ENCODE measurements at places on chromosomes 5 and 9.

DNA sequence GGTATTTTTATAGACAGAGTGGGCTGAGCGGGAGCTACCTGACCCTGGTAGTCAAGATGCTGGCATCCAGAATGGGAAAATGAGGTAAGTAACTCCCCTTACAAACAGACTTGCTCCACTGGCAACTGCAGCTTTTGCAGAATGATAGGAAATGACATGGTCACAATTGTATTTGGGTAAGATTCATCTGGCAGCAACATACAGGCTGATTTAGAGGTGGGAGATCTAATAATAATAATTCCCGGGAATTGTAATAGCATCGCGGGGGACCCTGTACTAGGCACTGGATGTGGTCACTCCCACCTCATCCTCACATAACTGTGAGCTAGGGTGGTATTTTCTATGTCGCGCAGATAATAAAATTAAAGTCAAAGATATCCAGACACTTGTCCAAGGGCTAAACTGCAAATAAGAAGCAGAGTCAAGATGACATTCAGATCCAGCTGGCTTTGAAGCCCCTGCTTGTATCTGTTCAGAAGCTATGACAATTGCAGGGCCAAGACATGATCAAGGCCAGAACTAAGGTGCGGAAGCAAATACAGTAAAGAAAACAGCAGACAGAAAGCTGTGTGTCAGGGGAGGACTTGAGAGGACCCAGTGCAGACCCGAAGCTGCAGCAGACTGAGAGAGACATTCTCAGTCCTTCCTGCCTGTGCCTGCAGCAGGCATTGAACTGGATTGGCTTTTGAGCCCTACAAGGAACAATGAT, 507.2 kb downstream of the BNC2 start:
- DNase-seq: no peak

DNA sequence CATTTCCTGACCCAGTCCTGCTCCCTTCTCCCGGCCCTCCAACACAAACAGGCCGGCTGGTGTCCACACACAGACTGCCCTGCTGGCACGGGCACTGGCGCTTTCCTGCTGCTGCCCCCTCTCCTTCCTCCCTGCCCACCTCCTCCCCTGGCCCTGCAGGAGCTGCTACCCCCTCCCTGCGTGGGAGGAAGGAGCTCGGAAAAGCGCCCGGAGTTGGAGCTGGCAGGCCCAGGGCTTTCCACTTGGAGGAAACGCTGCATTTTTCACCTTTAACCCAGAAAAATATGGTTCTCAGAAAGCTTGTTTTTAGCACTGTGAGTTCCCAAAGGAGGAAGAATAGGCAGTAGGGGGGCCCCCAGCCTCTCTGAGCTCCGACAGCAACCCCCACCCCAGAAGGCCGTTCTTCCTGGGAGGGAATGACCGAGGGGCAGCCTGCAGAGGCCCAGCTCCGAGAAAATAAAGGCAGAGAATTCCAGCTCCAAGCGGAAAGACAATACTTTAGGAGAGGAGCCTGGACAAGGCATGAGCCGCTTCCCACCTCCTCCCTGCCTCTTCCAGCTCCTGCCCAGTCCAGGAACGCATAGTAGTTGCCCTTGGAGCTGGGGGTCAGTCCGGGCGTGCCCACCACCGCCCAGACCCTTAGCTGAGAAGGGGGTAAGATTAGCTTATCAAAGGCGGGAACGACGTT, 88.9 kb downstream of the LIFR start:
- DNase-seq: no peak

- no peak for DNase-seq
Observed at GRCh38 chr5:176995896-176996767, 10.4 kb downstream of the UIMC1 start.

- DNase-seq: no peak
Observed at GRCh38 chr5:54093081-54093492, 217.3 kb downstream of the ARL15 start.

DNA sequence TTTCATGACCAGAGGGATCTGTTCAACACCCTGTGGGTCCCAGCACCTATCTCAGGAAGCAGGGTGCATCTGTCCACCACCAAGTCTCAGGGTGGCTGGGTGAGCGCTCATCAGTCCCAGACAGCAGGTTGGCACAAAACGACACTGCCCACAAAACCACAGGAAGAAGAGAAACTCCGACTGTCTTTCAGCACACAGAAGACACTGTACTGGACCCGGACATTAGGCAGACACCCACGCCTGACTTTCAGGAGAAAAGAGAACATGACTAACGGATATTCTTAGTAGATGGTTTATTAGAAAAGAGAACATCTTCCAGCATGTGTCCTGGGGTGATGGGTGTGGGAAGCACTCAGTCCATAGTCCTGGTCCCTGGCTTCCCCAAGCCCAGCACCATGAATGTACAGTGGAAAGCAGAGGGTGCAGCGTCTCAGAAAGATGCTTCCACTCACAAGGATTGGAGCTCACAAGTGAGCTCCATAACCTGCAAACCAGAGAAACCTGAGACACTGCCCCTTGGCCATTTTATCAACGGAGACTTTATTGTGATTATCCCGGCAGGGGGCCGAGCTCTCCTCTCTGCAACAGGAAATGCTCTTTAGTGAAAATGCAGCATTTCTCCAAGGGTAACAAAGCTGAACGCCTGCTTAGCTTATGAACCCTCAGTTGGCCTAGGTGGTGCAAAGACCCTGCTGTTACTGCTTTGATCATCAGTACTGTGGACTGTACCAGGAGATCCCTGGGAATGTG, 35.8 kb upstream of the LCP2 start:
- DNase-seq: peak; percentile 71

DNA sequence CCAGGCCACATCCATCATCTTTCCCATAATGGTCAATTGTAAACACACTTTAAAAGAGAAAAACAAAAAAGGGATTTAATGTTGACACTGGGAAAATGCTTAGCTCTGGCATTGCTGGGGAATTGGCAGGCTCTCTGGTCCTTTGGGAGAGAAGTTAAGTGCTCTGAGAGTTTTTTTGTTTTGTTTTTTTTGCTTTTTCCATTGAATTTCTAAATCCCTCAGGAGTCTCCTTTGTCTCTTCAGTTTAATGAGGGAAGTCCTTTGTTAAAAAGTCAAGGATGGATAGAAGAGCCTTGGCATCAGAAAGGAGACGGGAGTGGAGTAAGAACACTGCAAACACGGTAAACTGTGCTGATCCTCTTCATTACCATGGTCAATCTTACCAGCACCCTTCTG, 7.1 kb upstream of the HAND1 start:
- no peak for DNase-seq

DNA sequence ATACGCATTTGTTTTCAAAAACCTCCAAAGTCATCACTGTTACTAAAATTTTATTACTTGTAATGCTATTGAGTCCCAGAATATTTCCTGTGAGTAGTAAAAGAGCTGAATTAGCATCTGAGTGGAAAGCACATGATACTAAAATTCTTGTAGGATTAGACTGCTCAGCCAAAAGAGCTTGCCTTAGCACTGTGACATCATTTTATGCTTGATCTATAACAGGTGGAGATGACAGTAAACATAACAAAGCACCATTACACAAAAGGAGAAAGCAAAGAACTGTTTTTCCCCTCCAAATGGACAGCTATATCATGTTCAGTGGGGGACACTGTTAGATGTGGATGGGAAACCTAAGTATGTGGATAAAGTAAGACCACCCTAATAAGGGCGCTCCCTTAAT, 5.8 kb upstream of the JAK2 start:
- no peak for DNase-seq

GRCh38 chr9:136646827-136647711, 15.6 kb upstream of the EGFL7 start:
- no peak for DNase-seq

GRCh38 chr9:26801772-26802171, 90.8 kb downstream of the CAAP1 start:
- no peak for DNase-seq

DNA sequence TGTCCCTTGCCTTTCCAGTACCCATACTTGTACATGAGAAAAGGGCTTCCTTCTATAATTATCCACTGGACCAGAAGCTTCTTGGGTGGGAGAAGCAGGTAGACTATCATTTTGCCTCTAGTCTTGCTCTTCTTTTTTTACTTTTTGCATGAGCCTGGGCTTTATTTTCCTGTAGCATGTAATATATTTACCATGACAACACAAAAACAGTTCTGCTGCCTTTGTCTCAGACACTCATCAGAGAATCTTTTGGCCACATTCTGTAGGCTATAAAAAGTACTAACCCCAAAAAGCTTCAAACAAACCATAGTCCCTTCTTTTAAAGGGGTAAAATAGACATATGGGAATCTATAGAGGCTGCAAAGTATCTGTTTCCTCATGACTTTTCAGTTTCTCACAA, 339.2 kb upstream of the PIK3R1 start:
- no peak for DNase-seq

GRCh38 chr5:140401362-140402257, at the start of gene ANKHD1:
Gene ANKHD1 (plus strand): TSS chr5:140401833. CDS start chr5:140401968, 135 bp downstream.
- peak; percentile 98 for DNase-seq

DNA sequence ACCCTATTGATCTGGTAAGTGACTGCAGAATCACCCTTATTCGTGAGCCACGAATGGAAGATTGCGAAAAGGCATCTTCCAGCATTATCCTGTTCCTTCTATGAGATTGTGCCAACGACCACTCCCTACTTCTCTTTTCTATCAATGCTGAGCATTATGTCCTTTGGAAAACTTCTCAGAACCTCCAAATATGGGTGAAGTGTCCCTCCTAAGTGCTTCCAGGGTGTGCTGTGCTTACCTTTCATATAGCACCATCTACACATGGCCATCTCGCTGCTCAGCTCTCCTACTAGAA, 14.7 kb upstream of the LCP2 start:
- DNase-seq: no peak

DNA sequence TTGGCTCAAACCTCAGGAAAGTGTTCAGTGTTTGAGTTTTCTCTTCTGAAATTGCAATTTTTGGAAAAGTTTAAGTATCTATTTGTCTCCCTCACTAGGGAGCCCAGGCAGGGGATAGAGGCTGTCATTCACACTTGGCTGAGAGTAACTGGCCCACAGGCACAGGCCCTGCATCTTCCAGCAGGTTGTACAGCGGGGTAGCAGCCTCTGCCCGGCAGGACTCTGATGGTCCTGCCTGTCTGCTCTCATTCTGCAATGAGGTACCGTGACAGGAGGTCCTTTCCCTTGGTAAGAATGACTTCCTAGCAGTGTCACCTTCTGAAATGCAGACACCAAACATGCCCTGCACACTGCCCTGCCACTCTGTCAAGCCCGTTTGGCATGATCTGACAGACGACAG, 282.8 kb upstream of the DAP start:
- no peak for DNase-seq

Data from NT2/D1 (cell line).